ENCODE measurements at places on chromosomes 4 and X.

- no peak for DNase-seq
Measured at GRCh38 chrX:13188731-13189309, 131.0 kb downstream of the ATXN3L start.

DNA sequence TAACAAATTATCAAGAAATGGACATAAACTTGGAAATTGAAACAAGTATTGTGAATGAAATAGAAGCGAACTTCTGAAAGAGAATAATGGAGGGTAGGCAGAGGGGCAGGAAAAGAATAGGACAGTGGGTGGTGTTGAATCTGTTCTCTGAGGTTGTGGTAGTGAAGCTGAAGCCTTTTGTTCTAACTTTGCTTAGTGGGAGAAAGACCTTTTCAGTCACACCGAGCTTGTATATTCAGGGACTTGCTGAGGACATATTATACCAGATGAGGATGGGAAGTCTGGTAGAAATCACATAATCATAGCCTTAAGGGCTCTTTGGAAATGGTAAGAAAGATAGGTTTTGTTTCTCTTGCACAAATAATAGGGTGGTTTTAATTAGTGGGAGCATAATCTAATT is 115.4 kb upstream of the NDST4 start:
- DNase-seq, result no peak

DNA sequence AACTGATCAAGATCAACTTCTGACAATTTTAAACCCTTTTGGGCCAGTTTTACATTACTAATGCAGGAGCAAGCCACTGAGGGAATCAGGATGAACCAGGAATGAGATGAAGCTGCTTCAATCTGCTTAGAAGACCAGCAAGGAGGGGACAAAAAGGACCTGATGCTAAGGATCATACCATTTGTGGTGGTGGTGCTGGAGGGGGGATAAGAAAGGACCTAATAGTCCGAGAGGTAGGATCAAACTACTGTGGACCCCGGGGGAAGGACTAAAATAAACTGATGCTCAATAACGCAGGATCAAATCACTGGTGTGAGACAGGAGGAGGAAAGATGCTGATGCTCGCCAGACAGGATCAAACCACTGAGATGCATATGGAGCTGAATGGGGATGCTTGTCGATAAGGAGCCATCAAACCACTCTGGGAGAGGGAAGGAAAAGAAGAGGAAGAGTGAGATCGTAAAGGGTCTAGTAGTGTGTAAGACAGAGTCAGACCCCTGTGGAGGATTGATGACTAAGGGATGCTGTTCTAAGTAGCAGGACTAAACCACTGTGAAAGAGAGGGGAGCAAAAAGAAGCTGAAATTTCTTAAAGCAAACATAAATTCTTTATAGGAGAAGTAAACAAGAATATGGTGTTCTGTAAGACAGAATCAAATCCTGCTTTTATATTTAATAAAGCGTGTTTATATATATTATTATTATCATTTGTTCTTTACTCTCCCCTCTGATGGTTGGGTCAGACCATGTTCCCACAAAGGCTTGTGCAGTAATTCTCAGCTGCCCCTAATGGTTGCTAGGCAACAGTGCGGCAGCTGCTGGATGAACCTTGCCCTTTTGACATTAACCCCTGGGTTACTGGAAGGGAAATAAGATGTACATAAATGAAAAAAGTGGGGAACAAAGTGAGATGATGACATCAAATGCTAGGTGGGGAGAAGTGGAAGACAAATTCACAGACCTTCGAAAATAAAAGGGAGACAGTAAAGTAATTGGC is 432.5 kb upstream of the FGF16 start:
- no peak for DNase-seq

- DNase-seq, result no peak
Measured at GRCh38 chr4:157128395-157128794, 52.4 kb downstream of the GLRB start.

GRCh38 chr4:150354214-150354796 is 227.6 kb upstream of the MAB21L2 start:
- no peak for DNase-seq

- DNase-seq, result no peak
Measured at GRCh38 chrX:84709987-84710386, 207.7 kb upstream of the HDX start.

GRCh38 chr4:141858437-141858836 is 222.1 kb downstream of the IL15 start:
- DNase-seq, result no peak

DNA sequence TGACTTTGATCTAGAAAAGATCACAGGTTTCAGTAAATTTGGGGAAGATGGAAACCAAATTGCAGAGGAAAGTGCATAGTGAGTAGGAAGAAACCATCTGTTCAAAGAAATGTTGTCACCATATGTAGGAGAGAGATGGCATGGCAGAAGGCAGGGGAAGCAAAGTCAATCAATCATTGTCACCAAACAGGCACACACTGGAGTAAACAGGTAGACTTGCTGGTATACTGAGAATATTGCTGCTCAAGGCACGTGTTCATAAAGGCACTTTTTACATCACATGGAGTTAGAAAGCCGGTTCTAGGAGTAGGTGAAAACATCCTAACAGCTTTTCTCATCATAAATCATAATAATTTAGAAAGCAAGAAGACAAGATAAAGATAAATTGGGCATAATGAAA is 550.5 kb upstream of the FAT1 start:
- no peak for DNase-seq

DNA sequence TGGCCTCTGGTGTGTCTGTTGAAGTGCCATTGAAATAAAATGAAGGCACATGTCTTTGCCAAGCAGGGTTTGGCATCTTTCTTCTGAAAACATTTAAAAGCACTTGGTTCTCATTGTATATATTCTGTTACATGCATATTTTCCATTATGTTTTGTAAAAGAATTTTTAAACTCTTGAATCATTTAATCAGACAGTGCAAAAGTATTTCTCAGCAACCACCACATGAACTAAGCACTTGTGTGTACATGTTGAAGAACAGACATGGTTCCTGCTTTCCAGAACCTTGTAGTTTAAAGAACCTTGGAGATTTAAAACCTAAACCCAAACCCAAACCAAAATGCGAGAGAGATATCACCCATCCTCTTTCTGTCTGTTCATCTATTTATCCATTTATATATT is 220.3 kb upstream of the GIMD1 start:
- no peak for DNase-seq

DNA sequence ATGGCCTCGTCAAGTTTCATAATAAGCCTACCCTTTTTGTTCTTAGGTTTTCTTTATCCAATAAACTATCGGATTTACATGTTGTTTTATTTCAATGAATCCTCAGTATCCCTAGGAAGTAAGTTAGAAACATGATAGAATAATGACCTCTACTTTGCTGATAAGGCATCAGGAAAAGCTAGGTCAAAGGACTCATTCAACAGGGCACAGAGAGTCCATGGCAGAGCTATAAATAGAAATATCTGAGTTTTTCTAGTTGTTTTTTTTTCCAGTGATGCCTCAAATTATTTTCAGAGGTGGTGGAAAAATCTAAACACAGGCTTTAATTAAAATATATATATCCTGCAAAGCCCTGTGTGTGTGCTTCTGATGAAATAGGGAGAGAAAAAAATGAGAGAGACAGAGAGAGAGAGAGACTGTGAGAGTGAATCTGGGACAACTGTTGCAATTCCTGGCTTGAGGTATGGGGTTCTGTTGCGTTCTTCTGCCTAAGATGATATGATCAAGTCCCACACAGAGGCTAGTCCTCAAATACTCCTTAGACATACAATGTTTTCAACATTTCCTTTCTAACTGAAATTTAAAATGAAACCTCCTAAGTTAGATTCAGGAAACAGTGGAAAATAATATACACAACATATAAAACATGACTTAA is 139.9 kb downstream of the HDX start:
- DNase-seq, result no peak

DNA sequence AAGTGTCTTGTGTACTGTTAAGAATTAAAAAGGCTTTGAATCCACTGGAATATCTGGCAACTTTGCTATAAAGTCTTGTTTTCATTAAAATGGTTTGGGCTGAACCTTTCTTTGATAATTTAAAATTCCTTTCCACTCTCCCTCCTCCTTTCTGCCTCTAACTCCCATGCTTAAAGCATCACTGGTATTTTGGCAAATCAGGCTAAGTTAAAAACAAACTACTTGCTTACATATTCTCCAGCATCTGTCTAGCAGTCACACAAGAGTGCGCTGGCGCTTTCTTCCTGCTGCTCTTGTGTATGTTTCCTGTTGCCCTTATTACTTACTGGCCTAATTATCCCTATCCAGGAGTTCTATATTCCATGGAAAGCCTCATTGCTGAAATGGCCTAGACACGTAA is 136.6 kb downstream of the VEGFC start:
- DNase-seq, result no peak

DNA sequence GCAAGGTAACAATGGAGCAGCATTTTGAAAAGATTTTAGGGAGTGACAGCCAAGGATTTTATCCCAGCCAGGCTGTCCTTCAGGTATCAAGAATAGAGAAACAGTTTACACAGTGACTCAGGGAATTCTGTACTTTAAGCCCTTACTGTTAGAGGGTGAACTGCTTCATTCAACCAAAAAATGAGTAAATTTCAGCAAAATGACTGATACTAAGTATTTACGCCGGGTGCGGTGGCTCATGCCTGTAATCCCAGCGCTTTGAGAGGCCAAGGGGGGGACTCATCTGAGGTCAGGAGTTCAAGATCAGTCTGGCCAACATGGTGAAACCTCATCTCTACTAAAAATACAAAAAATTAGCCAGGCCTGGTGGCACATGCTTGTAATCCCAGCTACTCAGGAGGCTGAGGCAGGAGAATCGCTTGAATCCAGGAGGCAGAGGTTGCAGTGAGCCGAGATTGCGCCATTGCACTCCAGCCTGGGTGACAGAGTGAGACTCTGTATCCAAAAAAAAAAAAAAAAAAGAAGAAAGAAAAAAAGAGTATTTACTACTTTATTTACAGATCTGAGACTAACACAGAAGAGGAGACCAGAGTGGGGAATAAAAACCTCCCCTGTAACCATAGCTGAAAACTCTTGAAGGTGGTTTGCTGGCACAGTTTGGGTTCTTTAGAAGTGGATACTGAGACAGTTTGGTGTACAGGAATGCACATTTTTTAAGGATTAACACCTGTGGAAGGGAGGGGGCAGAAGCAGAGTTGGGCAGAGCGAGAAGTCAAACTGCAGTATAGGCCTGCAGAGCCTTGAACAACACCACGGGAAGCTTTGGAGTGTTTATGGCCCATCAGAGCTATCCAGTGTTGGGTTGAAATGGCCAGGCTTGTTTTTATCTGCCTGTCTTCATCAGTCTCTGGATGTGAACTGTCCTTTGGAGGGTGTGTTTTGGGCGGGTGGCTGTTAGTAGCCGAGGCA is 40.5 kb downstream of the TMEM131L start:
- DNase-seq, result no peak

- no peak for DNase-seq
Measured at GRCh38 chr4:113436360-113436759, 325.2 kb downstream of the CAMK2D start.

GRCh38 chrX:126165721-126166461 is at the start of gene DCAF12L2:
Gene DCAF12L2 (minus strand): TSS chrX:126166289. CDS start chrX:126165924, 365 bp downstream.
- DNase-seq, result no peak

- no peak for DNase-seq
Measured at GRCh38 chrX:701673-702072, 71.1 kb downstream of the SHOX start.

- DNase-seq, result no peak
Measured at GRCh38 chrX:150227873-150228410, 135.2 kb upstream of the MAMLD1 start.

GRCh38 chrX:47172971-47173792 is 20.4 kb upstream of the UBA1 start:
- no peak for DNase-seq

Data from activated CD8-positive, alpha-beta memory T cell treated with anti-CD3 and anti-CD28 coated beads for 4 hours (primary cell).